Esophagus squamous epithelium (tissue), 5 donors: ENCODE measurements at places on chromosomes 2 and 18. TPM values are rescaled to one million over a fixed set of nuclear protein-coding genes. Genes with fewer than 3 reads are reported as not detected.

DNA sequence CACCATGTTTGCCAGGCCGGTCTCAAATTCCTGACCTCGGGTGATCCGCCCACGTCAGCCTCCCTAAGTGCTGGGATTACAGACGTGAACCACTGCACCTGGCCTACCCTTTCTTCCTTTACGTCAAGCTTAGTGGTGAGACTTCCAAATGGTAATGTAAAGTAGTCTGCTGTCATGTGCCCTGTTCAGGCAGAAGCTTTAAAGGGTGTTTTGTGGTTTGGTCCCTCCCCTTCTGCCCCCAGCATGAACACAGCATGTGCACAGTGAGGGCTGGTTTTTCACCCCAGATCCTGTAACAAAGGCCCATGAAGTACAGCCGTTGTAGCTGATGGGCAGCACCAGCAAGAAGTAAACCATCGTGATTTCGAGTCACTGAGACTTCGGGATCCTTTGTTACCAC, 2.7 kb upstream of the DTYMK start:
- DNase-seq: no peak

DNA sequence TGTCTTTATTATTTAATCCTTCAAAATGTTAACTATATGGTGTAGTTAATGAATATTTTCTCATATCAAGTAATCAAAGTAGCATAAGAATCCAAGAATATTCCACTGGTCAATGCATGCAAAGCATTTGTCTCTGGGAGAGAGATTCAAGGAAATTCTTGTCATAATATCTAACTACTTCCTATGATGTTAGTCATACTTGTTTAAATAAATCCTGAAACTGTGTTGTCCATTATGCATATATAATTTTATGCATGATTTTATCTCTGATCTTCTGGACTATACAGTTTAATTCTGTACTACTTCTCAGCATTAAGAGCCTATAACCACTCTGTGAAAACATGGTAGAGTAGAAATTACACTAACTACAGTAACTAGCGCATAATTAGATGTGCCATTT, 388.3 kb downstream of the NR4A2 start:
- no peak for DNase-seq

The NAT8 gene
- total RNA-seq: not detected

The SIX3 gene
- not detected for total RNA-seq

DNA sequence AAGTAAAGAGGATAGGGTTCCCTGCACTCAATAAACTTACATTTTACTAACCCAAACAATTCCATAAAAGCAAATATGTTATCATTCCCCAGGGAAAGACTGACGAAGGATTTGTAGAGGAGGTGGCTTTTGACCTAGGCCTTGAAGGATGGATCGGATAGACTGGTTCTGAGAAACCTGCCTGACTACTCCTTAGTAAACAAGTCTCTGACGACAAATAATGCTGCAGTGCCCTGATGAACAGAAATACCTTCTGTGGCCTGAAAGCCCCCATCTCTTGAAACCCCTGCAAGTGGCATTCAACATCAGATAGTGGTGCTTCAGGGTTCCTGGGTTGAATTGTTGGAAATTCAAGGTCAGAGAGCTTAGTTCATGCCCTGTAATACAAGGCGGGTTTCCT, 19.2 kb downstream of the PRKCE start:
- no peak for DNase-seq

DNA sequence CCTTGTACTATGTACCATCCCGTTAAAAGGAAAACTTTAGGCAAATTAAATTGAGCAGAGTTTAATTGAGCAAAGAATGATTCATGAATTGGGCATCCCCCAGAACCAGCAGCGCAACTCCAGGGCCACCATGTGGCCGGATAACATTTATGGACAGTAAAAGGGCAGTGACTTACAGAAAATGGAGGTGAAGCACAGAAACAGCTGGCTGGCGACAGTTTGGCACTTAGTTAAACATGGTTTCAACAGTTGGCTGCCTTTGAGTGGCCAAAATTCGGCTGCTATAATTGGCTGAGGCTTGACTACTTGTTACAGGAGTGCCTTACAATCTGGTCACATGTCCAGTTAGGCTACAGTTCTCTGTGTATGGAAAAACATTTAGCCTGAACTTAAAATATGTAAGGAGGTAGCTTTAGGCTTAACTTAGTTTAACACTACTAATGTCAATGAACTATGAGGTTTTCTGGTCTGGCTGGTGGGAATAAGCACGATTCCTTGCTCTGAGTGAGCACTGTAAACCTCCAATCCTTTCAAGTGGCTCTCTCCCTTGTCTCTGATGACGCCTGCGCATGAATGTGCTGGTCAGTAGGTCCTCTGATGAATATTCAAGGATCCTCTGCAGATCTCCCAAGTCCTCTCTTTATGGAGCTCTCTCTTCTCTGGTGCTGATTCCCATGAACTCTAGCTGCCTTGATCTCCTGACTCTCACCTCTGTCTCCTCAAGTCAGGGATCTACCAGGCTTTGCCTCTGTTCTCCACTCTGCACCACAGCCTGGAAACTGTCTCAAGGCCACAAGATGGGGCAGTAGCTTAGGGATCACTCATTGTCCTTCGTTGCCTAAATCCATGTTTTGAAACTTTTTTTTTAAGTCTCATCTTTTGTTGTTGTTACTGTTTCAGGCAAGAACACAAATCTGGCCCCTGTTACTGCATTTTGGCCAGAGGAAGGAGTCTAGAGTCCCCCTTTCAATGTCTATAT, 24.4 kb upstream of the RAB31 start:
- DNase-seq: no peak

The TCF23 gene
- not detected for total RNA-seq

DNA sequence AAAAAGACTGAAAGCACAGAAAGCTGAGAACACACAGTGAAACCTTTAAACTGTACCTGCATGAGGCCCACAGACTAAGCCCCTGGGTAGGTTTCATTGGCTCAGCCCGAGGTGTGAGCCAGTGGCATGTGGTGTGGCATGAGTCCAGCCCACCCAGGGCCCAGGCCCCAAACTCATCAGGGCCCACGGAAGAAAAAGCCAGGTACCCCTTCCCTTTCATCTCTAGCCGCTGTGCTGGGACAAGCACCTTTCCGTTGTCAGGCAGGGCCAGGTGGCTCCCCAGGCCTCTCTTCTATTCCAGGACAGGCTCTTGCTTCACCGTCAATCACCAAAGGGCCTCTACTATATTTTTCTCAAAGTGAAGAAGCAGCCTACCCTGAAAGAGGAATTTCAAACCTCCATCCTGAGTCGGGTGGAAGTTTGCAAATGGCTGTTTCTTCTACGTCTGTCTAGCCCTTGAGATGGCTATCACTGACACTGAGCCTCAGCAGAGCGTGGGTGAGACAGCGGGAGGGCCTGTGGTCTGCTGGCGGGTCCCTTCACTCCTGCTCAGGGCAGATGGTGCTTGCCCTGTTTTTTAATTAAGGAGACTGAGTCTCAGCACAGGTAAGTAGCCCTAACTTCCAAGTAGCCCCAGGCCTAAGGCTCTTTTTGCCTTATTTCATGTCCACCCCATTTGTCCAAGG, 8.6 kb downstream of the DNAJB2 start:
- no peak for DNase-seq

DNA sequence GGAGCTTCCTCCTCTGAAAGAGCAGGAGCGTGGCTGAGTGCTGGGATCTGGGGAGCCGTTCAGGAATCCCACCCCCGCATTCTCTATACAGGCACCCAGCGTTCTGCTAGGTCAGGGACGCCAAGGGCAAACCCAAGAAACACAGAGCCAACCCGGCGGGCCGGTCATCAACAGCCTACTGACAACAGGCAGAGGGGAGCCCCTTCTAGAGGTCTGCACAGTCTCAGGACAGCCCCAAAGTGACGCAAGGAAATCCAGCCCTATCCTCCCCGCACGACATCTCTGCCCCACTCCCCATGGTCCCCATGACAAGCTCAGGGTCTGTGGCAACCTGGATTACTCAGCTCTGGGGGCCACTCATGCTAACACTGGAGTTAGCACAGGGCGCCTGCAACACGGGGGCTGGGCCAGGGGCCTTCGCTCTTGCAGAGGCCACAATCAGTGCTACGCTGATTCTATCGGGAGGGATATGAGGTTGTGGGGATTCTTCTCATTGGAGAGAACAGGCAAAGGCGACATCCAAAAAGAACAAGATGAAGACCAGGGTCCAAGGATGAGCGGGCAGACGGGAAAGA, 81.6 kb downstream of the PXDN start:
- DNase-seq: no peak

- DNase-seq: no peak
Measured at GRCh38 chr2:111209045-111209514, 88.4 kb downstream of the BCL2L11 start.

- no peak for DNase-seq
Measured at GRCh38 chr2:151771599-151772358, 37.5 kb upstream of the NEB start.

- no peak for DNase-seq
Measured at GRCh38 chr2:153005071-153005730, 286.8 kb downstream of the ARL6IP6 start.

DNA sequence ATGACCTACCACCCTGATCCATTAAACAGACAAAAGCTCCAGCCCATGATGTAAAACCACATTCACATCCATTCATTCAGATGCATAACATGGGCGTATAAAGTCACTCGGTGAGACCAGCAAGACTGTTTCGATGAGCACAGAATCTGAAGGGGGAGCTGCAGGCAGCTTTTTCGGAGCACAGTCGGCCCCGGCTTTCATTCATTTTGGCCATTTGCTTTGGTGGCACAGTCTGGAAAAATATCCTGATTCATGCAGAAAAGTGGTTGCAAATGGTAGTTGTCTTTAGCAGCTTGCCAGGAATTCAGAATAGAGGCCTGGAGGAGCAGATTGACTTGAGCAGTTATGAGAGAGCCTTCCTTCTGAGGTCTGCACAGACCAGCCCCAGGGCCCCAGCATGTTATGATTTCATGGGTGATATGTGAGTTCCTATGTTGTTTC, 11.2 kb downstream of the ARID5A start:
- DNase-seq: no peak

The NOSTRIN gene
- 0.76 TPM for total RNA-seq

The ATP8B1 gene
- total RNA-seq: 37.8 TPM

GRCh38 chr2:221541131-221541735, 30.9 kb downstream of the EPHA4 start:
- no peak for DNase-seq

- no peak for DNase-seq
Measured at GRCh38 chr2:28452534-28453081, 43.3 kb upstream of the PLB1 start.

DNA sequence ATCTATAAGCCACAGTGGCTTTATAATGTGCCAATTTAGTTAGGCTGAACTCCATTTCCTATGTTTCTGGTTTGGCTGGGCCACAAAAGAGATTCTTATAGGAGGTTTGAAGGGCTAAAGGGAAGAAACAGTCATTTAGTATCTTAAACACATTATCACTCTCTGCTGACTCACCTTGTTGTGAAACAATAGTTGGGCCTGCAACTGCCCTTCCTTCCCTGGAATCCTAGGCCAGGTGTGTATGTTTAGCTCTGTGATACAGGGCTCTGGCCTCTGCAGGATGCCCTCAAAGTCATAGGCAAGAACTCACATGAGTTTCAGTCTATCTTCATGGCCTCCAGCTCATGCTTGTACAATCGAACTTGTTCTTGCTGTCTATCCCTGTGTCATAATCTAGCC, 400.0 kb upstream of the CELF4 start:
- no peak for DNase-seq

GRCh38 chr2:9419541-9419940, 3.8 kb downstream of the ITGB1BP1 start:
- no peak for DNase-seq

GRCh38 chr2:102126169-102126568, 16.4 kb upstream of the IL1R1 start:
- DNase-seq: no peak

The SPR gene
- total RNA-seq: 30.9 TPM

GRCh38 chr2:9288233-9288632, 81.6 kb downstream of the ASAP2 start:
- no peak for DNase-seq

DNA sequence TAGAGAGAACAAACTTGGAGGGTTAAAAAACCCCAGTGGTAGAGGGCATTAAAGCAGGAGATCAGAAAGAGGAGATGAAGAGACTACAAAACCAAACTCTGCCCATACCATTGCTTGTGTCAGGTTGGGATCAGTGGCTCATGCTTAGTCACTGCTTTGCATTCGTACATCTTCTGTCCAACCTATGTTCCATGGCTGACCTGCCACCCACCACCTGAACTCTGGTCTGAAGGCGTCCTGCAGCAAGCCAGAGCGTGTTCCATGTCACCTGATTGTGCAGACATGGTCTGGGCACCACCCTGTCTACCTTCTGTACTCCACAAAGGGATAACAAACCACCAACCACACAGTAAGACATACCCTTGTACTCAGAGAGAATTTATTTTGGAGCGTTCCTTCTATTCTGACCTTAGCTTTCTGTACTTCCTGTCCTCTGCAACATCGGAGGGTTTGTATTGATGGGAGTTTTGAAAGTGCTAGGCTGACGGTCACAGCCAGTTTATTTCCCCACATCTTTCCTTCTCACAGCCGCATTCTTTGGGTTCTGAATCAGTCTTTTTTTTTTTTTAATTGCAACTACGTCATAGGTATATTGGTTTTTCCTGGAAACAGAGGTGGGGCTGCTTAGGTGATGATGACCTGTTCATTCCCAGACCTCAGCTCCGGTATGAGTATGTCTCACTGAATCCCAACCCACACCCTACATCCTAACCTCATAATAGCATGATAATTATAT, 88.3 kb downstream of the SOWAHC start:
- no peak for DNase-seq

GRCh38 chr18:6714010-6714409, 15.5 kb upstream of the ARHGAP28 start:
- DNase-seq: no peak

DNA sequence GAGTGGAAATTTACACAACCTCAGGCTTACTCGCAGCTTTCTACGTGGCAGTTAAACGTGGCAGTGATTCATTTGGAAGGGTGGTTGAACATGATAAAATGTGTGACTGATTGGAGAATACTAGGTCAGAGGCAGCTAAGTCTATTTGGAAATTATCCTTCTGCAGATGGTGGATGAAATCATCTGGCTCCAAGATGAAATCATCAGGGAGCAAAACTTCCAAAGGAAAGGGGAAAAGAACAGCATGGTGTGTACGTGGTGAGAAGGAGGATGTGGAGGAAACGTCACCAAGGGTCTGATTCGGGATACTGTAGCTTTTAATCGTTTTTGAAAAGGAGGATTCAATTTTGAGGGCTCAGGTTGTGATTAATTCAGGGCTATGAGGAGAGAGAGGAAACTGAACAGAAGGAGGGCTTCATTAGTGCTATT, 47.9 kb downstream of the COL3A1 start:
- DNase-seq: no peak

DNA sequence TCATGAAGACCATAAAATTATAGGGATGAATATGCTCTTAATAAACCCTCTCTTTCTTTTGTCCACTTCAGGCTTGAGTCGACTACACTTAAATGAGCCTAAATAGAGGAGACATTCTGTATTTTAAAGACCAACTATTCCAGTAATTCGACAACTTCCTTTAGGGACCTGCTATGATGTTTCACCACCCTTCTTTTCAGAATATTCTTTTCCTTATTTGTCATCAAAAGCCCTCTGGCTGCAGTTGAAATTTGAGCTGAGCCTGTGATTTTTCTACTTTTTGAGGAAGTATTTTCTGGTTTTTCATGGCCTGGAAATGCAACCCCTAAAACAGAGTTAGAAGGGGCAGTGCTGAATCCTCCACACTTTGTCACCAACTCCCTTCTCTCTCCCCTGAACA, 287.0 kb downstream of the EPHA4 start:
- no peak for DNase-seq
